ENCODE measurements at places on chromosomes 6 and 20.

DNA sequence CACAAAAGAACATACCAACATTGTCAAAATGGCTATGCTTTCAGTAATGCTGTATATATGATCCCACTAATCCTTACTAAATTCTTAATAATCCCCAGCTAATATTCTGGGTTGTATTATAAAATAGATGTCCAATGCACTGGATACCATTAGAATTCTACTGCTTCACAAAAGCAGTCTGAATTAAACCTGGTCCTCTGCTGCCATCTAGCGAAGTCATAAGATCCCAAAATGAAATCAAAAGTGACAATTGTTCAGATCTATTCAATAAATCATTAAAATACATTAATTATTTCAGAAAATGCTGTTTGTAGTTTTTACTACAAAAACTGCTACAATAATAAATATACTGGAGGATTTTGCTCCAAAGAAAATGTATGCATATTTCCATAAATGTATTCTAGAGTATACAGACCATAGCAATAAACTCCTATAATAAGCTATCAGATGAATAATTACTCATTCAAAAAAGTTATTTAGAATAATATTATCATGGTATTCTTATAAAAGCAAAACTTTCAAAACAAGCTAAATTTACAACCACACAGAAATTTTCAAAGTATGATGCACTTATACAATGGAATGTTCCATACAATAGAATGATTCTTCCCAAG, 92.6 kb downstream of the RNGTT start:
- DNase-seq = no peak

GRCh38 chr20:32325706-32326503, 32.2 kb upstream of the ASXL1 start:
- no peak for DNase-seq

DNA sequence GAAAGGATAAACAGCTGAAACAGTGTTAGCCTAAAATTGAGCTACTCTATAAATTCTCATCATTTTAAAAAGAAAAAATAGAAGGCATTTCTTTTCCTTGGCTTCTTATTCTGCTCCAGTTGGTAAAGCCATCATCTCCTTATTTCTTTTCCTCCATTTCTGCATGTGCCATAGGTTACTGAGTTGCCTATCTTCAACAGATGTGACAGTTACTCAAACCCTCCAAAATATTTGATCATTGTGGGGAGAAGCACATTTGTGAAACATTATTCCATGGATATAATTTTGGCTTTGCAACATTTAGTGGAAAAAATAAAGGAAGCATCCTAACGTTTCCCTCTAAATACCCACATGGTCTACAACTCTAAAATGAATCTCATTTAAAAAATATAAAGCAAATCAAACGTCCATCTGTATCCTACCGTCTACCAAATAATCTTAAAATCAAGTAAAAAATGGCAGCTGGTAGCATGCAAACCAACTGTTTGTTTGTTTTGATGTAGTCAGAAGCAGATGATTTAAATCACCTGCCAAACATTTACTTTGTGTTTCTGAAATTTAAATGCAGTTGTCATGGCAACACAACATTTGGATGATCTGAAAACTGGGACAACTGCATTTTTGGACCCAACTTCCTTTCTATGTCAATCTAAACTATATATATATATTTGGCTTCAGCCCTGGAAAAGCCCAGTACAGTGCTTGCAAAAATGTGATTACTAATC, 16.8 kb upstream of the SNX9 start:
- DNase-seq = no peak

DNA sequence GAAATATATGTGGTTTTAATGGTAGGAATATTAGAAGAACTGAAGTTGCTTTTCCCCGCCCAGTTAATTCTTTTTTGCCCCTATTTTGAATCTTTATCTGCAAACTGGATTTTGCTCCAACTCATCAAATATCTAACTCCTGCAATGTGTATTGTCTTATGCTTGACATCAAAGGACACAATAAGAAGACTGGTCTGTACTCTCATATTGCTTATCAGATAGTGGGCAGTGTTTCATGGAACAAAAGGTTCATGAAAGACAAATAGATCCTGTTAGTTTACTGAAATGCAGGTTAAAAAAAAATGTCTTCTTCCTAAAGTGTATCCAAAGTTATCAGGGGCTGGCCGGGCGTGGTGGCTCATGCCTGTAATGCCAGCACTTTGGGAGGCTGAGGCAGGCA, 27.7 kb upstream of the GTF3C6 start:
- no peak for DNase-seq

- no peak for DNase-seq
Measured at GRCh38 chr20:63577317-63577894, 3.4 kb upstream of the HELZ2 start.

DNA sequence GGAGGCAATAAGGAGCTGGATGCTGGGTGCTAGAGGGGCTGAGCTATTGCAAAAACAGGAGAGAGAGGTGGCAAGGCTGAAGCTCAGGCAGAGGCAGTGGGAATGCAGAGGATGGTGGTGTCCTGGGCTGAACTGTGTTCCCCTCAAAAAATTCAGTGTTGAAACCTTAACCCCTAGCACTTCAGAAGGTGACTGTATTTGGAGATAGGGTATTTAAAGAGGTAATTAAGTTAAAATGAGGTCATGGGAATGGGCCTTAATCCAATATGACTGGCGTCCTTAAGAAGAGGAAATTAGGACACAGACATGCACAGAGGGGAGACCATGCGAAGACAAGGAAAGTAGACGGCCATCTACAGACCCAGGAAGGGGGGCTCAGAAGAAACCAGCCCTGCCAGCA, 11.5 kb upstream of the MMP9 start:
- no peak for DNase-seq

DNA sequence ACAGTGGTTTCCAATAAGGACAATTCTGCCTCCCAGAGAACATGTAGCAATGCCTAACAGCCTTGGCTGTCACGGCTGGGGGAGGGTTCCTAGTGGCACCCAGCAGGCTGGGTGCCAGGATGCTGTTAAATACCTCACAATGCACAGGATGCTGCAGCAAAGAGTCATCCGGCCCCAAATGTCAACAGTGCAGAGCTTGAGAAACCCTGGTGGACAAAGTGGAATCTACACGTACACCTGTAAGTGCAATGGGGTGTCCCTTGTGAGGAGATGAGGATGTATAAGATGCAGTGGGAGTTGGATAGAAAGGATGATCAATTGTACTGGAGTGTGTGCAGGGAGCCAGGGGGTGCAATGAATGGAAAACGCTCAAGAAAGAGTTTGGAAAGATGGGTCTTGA, 142.4 kb downstream of the FNDC1 start:
- DNase-seq = no peak

DNA sequence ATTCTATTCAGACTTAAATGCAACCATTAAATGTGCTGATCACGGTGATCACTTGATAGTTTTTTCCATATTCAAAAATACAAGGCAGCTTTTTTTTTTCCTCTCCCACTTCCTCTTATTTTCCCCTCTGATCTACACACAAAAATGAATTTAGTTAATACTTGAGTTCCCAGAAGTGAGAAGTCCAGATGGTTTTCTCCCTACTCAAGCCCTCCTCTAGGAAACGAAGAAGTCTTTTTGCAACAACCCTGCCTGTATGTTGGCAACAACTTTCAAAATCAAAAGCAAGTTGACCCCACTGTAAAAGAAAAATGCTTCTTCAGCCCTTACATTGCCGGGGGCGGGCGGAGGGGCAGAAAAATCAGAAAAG, 24.3 kb downstream of the ARHGAP18 start:
- DNase-seq = no peak

GRCh38 chr20:10300582-10301446, 82.2 kb downstream of the SNAP25 start:
- no peak for DNase-seq

DNA sequence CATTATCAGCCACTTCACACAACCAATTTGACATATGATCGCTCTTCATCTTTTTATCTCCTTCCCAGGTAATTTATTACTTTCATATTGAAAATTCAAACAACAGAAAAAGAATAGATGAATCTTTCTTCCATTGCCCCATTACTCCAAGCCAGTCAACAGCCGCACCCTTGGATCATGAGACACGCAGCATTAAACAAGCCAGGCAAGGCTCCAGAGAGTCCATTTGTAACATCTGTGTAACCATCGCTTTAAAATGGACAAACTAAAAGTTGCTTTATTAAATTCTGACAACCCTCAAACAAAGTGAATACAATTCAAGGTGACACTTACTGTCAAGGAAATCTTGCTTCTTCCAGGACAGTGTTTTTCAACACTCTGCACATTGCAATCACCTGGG, 200.3 kb downstream of the EPM2A start:
- DNase-seq = no peak

GRCh38 chr6:37021356-37022129, 16.1 kb downstream of the FGD2 start:
- peak; percentile 47 for DNase-seq

DNA sequence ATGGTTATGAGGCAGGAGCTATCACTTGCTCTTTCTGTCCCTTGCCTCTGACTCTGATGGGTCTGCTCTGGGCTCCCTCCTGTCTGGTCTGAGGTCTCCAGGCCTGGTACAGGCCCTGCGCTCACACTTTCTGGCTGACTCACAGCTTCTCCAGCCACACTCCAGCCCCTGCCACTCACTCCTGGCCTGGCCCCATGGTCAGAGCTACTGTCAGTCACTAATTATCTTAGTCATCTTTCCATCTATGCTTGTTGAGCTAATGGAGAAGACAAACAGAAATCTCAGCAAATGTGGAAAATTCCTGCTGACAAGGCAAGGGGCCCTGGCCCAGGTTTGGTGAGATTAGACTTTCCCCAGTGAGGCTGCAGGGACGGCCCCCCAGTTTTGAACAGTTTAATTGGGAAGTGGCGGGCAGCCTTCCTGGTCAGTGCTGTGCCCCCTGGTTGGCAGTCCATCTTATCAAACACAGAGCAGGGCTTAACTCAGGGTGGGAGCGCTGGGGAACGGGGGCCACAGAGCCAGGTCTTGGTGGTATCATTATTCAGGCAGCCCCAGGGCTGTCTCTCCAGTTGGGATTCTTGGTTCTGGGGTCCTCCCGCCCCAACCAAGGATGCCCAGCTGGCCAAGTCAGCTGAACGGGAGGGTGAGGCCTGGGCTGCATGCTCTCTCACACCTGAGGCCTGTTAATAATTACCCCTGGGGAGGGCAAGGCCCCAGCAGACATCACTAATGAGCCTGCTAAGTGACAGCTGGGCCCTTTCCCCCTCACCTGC, 63.4 kb downstream of the VEGFA start:
- no peak for DNase-seq

DNA sequence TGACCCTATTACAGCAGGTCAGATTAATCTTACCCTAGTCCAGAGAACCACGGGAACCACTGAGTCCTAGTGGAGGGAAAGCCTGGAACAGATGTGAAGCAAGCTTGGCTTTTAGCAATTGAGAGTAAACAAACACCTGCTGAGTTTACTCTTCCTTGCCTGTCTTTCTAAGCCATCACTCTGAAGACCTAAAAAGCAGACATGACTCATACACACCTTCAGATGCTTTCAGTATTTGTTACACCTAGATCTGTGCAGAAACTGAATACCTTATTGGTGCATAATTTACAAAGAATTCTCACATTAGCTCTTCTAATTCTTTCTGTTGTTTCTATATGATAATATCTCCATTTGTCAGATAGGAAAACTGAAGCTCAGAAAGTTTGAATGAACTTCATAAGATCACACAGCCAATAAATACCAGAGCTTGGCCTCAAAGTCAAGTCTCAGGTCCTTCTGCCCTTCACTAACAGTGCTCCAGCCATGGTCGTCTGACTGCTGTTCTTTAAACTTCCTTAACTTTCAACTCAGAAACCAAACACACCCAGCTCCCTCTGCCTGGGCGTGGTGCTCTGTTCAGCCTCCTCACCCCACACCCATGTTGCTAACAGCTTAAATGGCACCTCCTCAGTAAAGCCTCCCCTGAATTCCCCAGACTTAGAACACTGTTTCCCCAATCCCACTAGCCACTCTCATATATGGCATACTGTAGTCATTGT, 8.6 kb upstream of the GABBR1 start:
- DNase-seq = no peak

GRCh38 chr6:137105375-137105774, 60.6 kb upstream of the IL20RA start:
- DNase-seq = no peak

GRCh38 chr20:51121901-51122412, 99.0 kb upstream of the KCNG1 start:
- no peak for DNase-seq

DNA sequence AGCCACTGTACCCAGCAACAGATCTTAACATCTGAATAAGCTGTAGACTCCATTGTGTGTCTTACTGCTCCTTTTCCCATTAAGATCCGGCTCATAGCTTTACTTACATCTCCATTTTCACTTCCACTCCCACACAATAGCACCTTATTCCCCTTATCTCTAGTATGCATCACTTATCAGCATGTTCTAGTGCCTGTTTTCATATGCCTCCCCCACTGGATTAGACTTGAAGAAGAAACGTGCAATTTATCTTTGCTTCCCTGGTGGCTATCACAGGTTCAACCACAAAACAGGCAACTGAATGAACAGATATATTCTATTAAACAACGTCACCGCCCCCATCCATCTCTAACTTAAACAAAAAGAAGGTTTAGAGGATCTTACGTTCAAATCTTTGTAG, 12.1 kb downstream of the SSR1 start:
- no peak for DNase-seq

DNA sequence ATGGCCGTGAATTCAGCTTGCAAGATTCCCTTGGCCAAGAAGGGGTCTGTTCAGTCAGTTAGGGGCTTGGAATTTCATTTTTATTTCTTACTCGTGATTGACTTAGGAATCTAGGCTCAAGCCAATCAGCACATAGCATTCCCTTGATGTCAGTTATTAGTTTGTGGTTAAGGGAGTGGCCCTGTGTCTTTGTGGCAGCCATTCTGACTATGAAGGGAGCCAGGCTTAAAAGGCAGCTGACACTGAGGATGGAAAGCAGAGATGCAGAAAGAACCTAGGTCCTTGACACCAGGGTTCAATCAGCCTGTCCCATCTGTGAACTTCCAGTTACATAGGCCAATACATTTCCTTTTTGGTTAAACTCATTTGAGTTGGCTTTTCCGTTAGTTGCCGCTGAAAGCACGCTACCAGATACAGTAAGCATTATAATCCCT, 48.1 kb downstream of the MCUR1 start:
- DNase-seq = no peak

DNA sequence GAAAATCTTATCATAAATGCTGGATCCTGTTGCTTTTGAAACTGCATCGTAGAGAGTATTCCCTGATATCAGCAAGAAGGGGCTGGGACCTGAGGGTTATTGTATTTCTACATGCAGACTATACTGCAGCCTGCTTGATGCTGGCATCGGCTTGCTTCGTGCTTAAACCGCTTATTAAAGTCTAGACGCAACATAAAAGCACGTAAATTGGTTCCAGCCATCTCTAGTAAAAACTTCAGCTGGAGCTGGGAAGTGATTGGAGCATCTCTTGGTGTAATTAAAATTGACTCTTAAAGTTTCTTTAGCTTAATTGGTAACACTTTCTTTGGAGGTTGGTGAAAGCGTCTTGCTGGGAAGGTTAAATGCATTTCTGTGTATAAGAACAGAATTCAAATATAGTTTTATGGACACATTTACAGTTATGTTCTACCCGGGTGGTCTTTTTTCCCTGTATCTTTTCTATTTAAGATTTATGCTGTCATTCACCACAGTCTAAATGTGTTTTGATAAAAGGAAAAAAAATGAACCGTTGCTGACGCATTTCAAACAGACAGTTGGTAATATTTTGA, 139.0 kb upstream of the JAG1 start:
- DNase-seq = no peak

Data from stimulated activated CD8-positive, alpha-beta memory T cell treated with anti-CD3 and anti-CD28 coated beads, Interleukin-4, amount 100 ng/mL, for 24 hours (primary cell).